ENCODE measurements at places on chromosomes 7 and 10.

GRCh38 chr10:26291721-26292480 is 75.3 kb downstream of the GAD2 start:
- no peak for DNase-seq

DNA sequence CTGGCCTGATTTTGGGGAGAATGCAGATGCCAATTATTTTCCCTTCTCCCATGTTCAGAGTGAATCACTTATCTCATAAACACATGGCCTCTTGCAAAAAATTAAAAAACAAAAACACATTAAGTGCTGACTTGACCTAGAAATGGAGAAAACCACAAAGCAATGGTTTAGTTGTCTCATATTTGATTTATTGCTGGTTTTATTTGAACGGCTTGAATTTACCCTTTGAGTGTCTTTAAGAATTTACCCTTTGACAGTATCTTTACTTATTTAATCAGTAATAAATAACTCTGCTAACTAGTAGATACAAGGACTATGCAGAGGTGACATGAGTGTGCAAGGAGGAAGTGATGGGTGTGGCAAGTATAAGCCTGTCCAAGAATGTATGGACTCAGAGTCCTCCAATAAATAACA is 68.1 kb upstream of the GSDME start:
- DNase-seq = no peak

- no peak for DNase-seq
Observed at GRCh38 chr10:7230951-7231350, 179.9 kb downstream of the SFMBT2 start.

DNA sequence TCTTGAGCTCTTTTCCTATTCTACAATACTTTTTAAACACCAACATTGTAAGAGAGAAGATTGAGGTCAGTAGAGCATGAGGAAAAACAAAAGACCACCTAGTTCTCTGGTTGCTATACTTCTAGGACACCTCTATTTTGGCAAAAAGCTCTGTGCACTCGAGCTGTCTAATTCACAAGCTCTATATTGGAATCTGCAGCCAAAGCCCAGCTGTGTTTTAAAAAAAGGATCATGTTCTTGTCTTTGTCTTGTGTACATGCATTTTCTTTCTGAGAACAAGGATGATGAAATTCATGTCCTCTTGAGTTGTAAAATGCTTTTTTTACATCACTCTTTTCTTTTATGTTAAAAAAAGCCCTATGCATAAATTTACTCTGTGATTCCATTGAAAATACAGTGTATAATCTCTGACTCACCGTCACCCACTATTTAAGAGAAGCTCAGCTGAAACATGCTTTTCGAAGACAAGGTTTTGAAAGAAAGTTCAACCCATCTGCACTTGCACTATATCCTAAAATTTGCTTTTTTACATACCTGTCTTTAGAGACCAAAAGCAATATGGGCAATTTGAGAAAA is 215.5 kb upstream of the VSTM2A start:
- no peak for DNase-seq

- no peak for DNase-seq
Observed at GRCh38 chr10:124239696-124240095, 146.3 kb upstream of the CHST15 start.

- DNase-seq = no peak
Observed at GRCh38 chr7:146554556-146554955, 438.0 kb downstream of the CNTNAP2 start.

DNA sequence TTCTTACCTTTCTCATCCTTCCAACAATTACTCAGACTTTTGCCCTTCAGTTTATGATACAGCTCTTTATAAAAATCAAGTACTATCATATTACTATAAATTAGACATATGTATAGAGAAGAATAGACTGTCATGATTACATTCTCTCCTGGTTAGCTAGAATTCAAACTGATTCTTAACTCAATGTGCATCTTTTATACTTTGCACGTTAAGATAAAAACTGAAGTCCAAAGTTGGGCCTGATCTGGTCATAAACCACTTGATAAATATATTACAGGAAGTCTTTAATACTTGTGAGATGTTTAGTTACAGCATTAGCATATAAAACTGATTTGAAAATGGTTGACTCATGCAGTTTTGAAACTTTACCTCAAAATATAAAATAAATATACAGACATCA is 2.6 kb downstream of the AGR3 start:
- DNase-seq = no peak

GRCh38 chr10:113412161-113412560 is 140.7 kb upstream of the HABP2 start:
- no peak for DNase-seq

GRCh38 chr7:44073664-44074348 is 8.4 kb upstream of the PGAM2 start:
- peak; percentile 41 for DNase-seq

DNA sequence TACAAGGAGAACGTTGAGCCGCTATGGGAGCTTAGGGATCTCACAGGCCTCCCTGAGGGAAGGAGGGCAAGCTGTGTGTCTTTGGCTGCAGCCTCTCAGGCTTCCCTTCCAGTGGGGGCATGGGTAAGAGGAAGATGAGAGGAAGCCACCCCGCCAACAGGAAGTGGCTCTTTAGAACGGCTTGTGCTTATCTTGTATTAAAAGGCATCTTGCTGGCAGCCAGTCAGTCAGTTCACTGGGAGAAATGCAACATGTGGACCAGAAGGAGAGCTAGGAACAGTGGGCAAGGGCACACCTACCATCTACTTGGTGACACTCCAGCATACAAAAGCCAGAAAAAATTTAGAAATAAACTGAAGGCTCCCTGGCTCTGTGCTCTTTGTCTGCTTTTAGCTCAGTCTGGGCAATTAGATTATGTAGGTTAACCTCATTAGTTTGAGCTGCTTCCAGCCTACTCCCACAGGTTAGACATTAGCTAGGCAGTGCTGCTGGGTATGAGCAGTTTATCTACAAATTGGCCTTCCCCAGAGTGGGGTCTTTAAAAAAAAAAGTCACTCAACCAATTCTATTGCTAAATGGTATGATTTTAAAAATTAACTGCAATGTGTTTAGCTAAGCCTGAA is 595.9 kb downstream of the KCNMA1 start:
- no peak for DNase-seq

DNA sequence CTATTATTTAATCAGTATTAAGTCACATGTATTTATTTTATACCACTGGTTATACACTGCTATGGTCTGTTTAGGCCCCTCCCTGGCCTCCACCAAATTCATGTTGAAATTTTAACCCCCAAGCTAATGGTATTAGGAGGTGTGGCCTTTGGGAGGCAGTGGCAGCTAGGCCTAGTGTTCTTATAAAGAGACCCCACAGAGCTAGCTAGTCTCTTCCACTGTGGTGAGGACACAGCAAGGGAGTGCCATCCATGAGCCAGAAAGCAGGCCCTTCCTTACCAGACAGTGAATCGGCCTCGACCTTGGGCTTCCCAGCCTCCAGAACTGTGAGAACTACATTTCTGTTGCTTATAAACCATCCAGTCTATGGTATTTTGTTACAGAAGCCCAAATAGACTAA is 28.7 kb downstream of the RBM48 start:
- no peak for DNase-seq

- no peak for DNase-seq
Observed at GRCh38 chr7:142787034-142787768, 16.4 kb downstream of the PRSS2 start.

GRCh38 chr7:101226721-101227120 is 8.8 kb downstream of the ZNHIT1 start:
- DNase-seq = no peak

GRCh38 chr7:18370633-18371032 is 124.9 kb upstream of the HDAC9 start:
- DNase-seq = no peak

DNA sequence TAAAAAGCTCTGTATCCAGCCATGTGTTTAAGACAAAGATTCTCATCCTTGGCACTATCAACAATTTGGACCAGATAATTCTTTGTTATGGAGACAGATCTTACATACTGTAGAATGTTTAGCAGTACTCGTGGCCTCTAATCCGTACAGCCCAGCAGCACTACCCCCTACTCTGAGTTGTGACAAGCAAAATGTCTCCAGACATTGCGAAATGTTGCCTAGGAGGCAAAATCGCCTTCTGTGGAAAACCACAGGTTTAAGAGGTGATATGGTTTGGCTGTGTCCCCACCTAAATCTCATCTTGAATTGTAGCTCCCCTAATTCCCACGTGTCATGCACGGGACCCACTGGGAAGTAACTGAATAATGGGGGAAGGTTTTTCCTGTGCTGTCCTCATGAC is 186.7 kb downstream of the CHCHD3 start:
- DNase-seq = peak; percentile 18

GRCh38 chr7:127865466-127865865 is 165.8 kb downstream of the LRRC4 start:
- DNase-seq = peak; percentile 85

- no peak for DNase-seq
Observed at GRCh38 chr10:16360001-16360400, 76.8 kb upstream of the PTER start.

DNA sequence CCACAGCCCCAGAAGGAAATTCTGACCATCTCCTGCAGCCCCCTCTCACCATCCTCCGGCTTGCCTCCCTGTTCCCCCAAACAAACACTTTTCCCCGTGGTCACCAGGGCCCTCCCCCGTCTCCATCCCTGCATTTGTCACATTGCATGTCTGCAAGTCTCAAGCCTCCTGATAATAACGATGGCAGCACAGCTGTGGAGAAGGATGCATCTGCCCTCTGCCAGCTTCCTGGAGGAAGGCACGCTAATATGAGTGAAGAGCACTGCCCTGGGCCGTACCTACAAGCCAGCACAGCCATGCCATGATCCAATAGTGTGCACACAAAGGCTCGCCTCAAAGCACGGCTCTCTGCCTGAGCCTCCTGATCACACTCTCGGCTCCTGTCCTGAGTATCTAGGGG is 98.5 kb downstream of the SLIT1 start:
- no peak for DNase-seq

- DNase-seq = no peak
Observed at GRCh38 chr7:38185395-38186307, 7.6 kb downstream of the STARD3NL start.

DNA sequence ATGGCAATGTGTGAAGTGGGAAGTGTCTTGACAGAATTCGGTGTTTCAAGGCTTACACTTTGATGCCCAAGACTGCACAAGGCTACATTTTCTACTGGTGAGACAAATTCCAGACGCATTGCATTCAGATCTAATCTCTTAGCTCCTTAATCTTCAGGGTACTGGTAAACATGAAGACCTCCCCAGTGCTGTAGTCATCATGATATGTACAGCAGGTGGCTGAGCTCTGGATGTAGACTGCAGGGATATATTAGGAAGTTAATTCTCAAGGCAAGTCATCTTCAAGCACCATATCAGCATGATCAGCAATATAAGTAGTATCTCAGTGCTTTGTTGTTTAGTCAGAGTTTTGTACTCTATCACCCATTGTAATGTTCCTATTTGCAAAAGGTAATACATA is 61.8 kb downstream of the IKZF1 start:
- DNase-seq = no peak

- no peak for DNase-seq
Observed at GRCh38 chr7:4797858-4798705, 22.7 kb downstream of the AP5Z1 start.

- DNase-seq = no peak
Observed at GRCh38 chr7:107353701-107354100, 116.2 kb upstream of the GPR22 start.

- DNase-seq = no peak
Observed at GRCh38 chr7:20470726-20471125, 140.0 kb downstream of the ITGB8 start.

DNA sequence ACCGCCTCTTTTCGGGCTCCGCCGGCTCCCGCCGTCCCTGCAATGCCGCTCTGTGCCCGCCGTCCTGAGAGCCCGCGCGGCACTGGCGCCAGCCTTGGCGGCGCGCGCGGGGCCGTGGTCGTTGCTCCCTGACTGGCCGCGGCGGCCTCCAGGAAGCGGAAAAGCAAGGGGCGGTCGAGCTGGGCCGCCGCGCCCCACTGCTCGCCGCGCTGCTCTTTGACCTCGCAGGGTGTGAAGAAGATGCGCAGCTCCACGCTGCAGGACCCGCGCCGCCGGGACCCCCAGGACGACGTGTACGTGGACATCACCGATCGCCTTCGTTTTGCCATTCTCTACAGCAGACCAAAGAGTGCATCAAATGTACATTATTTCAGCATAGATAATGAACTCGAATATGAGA is at the start of gene CDC14C:
CDC14C (plus strand) TSS at position 115 of the 400 bp plus-strand sequence; CDS start at position 241, 126 bp downstream.
- no peak for DNase-seq

- DNase-seq = no peak
Observed at GRCh38 chr10:52756966-52757365, 15.6 kb downstream of the MBL2 start.

DNA sequence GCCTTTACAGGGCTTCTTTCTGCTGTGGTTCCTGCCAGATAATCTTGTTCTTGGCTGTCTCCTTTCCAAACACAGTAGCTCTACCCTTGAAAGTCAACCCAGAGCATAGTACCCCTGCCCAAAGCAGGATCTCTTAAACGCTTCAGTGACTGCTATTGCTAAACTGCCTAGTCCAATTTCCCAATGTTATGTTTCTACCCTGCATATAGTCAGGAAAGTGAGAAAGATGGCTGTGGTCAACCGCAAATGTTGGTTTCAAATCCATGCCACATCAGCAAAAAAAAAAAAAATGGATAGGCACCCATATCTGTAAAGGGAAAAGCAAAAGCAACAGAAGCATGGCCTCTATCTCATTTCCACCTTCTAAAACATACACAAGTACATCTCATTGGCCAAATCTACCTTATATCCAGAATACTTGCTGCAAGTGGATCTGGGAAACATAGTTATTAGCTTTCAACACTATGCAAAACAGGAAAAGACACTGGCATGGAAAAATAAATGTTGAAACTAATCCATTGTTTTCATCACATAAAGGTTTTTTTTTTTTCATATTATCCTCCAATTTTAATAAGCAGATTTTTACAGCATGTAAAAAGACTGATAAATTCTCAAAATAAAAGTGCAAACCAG is 59.8 kb downstream of the DNAJC1 start:
- peak; percentile 63 for DNase-seq

- DNase-seq = peak; percentile 71
Observed at GRCh38 chr7:14125998-14126397, 136.5 kb upstream of the ETV1 start.

DNA sequence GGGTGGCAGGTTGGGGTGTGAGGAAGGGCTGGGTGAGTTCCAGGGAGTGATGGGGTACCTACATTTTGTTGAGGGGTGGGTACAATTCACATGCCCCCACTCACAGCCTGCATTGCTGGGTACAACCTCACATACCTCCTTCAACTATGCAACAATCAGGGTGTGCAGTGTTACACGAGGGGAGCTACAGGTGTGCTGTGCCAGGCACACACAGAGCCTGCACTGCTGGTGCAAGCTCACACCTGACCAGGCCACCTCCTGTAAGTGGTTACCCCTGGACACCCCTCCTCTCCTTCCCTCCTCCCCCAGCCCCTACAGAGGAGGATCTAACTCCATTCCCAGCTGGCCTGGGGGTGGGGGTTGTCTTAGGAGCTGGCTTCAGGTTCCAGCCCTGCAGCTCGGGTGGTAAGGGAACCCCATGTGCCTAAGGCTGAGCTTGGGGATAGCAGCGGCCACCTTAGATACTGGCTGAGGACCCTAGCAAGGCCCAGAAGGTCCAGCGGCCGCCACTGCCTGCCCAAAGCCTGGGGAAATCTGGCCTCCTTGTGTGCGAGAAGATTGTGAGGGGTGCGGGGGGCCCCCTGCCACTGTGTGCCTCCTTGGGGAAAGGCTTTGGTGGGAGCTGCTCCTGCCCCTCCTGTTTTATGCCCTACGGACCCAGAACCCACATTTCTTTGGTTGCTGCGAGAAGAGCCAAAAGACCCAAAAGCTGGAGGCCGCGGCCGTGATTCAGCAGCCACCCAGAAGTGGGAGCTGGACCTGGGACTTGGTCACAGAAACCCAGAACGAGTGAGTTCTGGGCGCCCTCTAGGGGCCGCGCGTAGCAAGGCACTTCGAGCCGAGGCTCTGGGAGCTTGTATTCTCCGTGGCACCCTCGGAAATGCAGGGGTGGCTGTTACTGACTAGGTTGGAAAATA is 10.8 kb downstream of the TLX1 start:
- peak; percentile 58 for DNase-seq
